ENCODE measurements at places on chromosomes 5 and 9. TPM values are rescaled to one million over a fixed set of nuclear protein-coding genes. Genes with fewer than 3 reads are reported as not detected.

The TMC1 gene
- total RNA-seq: 1.7 TPM

The CNTNAP3 gene
- 19.7 TPM for total RNA-seq

The SQSTM1 gene
- 295 TPM for total RNA-seq

The TSSK1B gene
- total RNA-seq: not detected

The SMIM33 gene
- total RNA-seq: not detected

The PITX1 gene
- not detected for total RNA-seq

The PLPP7 gene
- 29.5 TPM for total RNA-seq

The NMUR2 gene
- not detected for total RNA-seq

The SNCAIP gene
- total RNA-seq: 9.6 TPM

The PHYHD1 gene
- 32.6 TPM for total RNA-seq

The CCDC192 gene
- total RNA-seq: not detected

The PCAT7 gene
- 0.49 TPM for total RNA-seq

The SEPTIN8 gene
- 323 TPM for total RNA-seq

The PDLIM4 gene
- 8.3 TPM for total RNA-seq

The RNF183 gene
- total RNA-seq: not detected

The S100Z gene
- total RNA-seq: not detected

The CAVIN4 gene
- 4.2 TPM for total RNA-seq

The TNIP1 gene
- total RNA-seq: 64.0 TPM

The ZBTB5 gene
- total RNA-seq: 8.8 TPM

The RIMOC1 gene
- total RNA-seq: 44.6 TPM

The IFNA13 gene
- not detected for total RNA-seq

The FCN1 gene
- total RNA-seq: 1.0 TPM

The ENHO gene
- 112 TPM for total RNA-seq

The GFPT2 gene
- total RNA-seq: 45.6 TPM

The SEMA5A gene
- 17.2 TPM for total RNA-seq

The NLN gene
- 36.8 TPM for total RNA-seq

The FAM78A gene
- 11.3 TPM for total RNA-seq

The PCDHB3 gene
- total RNA-seq: 6.0 TPM

The TXNDC8 gene
- not detected for total RNA-seq

The TNFSF8 gene
- not detected for total RNA-seq

The CMYA5 gene
- 11.6 TPM for total RNA-seq

The ANKRD33B gene
- total RNA-seq: 28.5 TPM

The CYSRT1 gene
- 1.1 TPM for total RNA-seq

The C5 gene
- 5.5 TPM for total RNA-seq

The GARIN3 gene
- total RNA-seq: not detected

The CDHR2 gene
- 3.8 TPM for total RNA-seq

The TEX48 gene
- total RNA-seq: not detected

The LCN1 gene
- total RNA-seq: 0.79 TPM

The PTBP3 gene
- 25.4 TPM for total RNA-seq

The ZFP37 gene
- 7.8 TPM for total RNA-seq

The PALM2AKAP2 gene
- total RNA-seq: 15.3 TPM

The FBLL1 gene
- total RNA-seq: 19.6 TPM

The CDKN2A gene
- total RNA-seq: 6.0 TPM

The ADGRV1 gene
- 126 TPM for total RNA-seq

The CNTFR gene
- total RNA-seq: 76.5 TPM

The IRX4 gene
- total RNA-seq: not detected

The DNAJA1 gene
- 194 TPM for total RNA-seq

The BBLN gene
- 119 TPM for total RNA-seq

The PCSK1 gene
- total RNA-seq: 66.8 TPM

The F12 gene
- total RNA-seq: 6.8 TPM

The NR2F1 gene
- 90.5 TPM for total RNA-seq

The SPINK4 gene
- not detected for total RNA-seq

The C7 gene
- 6.0 TPM for total RNA-seq

The PCDHA7 gene
- total RNA-seq: 2.3 TPM

The TMEM252 gene
- not detected for total RNA-seq

The SPATA31A3 gene
- total RNA-seq: not detected

The RNF180 gene
- 29.9 TPM for total RNA-seq

The OLFM1 gene
- 883 TPM for total RNA-seq

The HAPLN1 gene
- total RNA-seq: 2.4 TPM

The ZNF366 gene
- 2.9 TPM for total RNA-seq

Measured in dorsolateral prefrontal cortex (tissue), 122 donors.